Airway epithelial cell (primary cell): ENCODE measurements at places on chromosomes 13 and 19. TPM values are rescaled to one million over a fixed set of nuclear protein-coding genes. Genes with fewer than 3 reads are reported as not detected.

The SLC6A16 gene
- total RNA-seq, result not detected in 2 replicates

The CYP4F2 gene
- total RNA-seq, result 0.14 TPM in 1 of 2 replicates, not detected in the other

The CEACAM3 gene
- total RNA-seq, result not detected in 2 replicates

The NCR1 gene
- total RNA-seq, result not detected in 2 replicates

The NTF4 gene
- total RNA-seq, result 5.6 and 6.5 TPM in 2 replicates

The AMER2 gene
- total RNA-seq, result not detected in 2 replicates

The SYT3 gene
- not detected in 2 replicates for total RNA-seq

The CLEC17A gene
- total RNA-seq, result not detected in 2 replicates

The ALOX5AP gene
- total RNA-seq, result not detected in 2 replicates

The TTYH1 gene
- total RNA-seq, result 0.63 and 0.88 TPM in 2 replicates

The METTL21C gene
- total RNA-seq, result not detected in 2 replicates

The SULT2B1 gene
- 60.3 and 60.8 TPM in 2 replicates for total RNA-seq

The APLP1 gene
- total RNA-seq, result 1.9 and 2.8 TPM in 2 replicates

The HDGFL2 gene
- 70.5 and 81.0 TPM in 2 replicates for total RNA-seq

The SMIM7 gene
- 99.0 and 106 TPM in 2 replicates for total RNA-seq
